Tibial nerve (tissue), 4 donors: ENCODE measurements at places on chromosomes 6 and 20. TPM values are rescaled to one million over a fixed set of nuclear protein-coding genes. Genes with fewer than 3 reads are reported as not detected.

- H3K27ac ChIP-seq = peak overlapping the region; percentile 72
- H3K36me3 ChIP-seq = no peaks in the 10 kb centered on the region
- no peaks in the 10 kb centered on the region for H3K27me3 ChIP-seq
- no peak for DNase-seq
- peak overlapping the region; percentile 24 for H3K4me3 ChIP-seq
- H3K4me1 ChIP-seq = peaks cover 61% of the 10 kb centered on the region
Observed at GRCh38 chr20:58173930-58174707, 54.3 kb downstream of the ANKRD60 start.

Gene SLC13A3
- total RNA-seq = 8.5 TPM

Gene RBCK1
- total RNA-seq = 119 TPM

Gene GGTLC1
- total RNA-seq = not detected

Gene PNPLA1
- total RNA-seq = 0.30 TPM

Gene OPN5
- not detected for total RNA-seq

DNA sequence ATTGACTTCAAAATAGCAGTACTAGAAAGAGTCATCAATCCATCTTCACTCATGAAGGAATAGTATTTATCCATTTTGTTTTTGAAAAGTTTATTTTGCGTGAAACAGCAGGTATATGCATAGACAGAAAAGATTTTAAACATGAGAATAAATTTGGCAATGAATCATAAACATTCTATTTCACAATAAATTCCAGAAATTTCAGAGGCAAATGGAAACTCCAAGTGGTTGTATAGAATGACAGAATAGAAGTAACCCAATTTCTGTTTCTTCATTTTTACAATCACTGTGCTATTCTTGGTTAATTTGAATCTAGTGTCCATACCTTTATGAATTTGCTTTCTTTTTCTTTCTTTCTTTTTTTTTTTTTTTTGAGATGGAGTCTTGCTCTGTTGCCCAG is 173.0 kb upstream of the ECI2 start:
- no peaks in the 10 kb centered on the region for H3K27me3 ChIP-seq
- DNase-seq = no peak
- H3K27ac ChIP-seq = no peak overlapping the region
- H3K4me1 ChIP-seq = no peaks in the 10 kb centered on the region
- H3K36me3 ChIP-seq = no peaks in the 10 kb centered on the region
- no peak overlapping the region for H3K4me3 ChIP-seq

GRCh38 chr20:13212750-13213149 is 8.3 kb upstream of the ISM1 start:
- H3K4me1 ChIP-seq = no peaks in the 10 kb centered on the region
- DNase-seq = no peak
- H3K4me3 ChIP-seq = no peak overlapping the region
- H3K27ac ChIP-seq = no peak overlapping the region
- H3K27me3 ChIP-seq = no peaks in the 10 kb centered on the region
- H3K36me3 ChIP-seq = no peaks in the 10 kb centered on the region

- H3K27ac ChIP-seq = no peak overlapping the region
- DNase-seq = no peak
- H3K4me1 ChIP-seq = no peaks in the 10 kb centered on the region
- H3K36me3 ChIP-seq = no peaks in the 10 kb centered on the region
- H3K4me3 ChIP-seq = no peak overlapping the region
Observed at GRCh38 chr6:97203343-97203742, 79.7 kb downstream of the MMS22L start.

GRCh38 chr6:19605624-19606023 is 231.5 kb upstream of the ID4 start:
- H3K4me1 ChIP-seq = no peaks in the 10 kb centered on the region
- no peaks in the 10 kb centered on the region for H3K27me3 ChIP-seq
- no peak overlapping the region for H3K4me3 ChIP-seq
- H3K27ac ChIP-seq = no peak overlapping the region
- no peak for DNase-seq

DNA sequence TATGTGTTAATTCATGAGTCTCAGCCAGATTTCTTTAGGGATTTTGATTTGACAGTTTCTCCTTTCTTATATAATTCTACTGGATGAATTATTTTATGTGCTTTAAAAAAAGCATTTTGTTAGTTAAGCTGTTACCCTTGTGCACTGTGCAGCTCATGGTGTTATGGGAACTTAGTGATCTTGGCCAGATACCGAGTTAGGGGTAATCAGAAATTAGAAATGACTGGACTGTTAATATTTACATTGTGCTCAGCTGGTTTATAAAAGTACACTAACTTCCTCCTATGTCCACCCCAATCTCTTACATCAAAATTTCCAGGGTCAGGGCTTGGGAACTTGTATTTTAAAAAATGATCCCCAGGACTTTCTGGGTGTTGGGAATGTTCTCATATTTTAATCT is 260.0 kb downstream of the ZFAND3 start:
- no peaks in the 10 kb centered on the region for H3K27me3 ChIP-seq
- no peak overlapping the region for H3K4me3 ChIP-seq
- H3K36me3 ChIP-seq = no peaks in the 10 kb centered on the region
- H3K27ac ChIP-seq = no peak overlapping the region

DNA sequence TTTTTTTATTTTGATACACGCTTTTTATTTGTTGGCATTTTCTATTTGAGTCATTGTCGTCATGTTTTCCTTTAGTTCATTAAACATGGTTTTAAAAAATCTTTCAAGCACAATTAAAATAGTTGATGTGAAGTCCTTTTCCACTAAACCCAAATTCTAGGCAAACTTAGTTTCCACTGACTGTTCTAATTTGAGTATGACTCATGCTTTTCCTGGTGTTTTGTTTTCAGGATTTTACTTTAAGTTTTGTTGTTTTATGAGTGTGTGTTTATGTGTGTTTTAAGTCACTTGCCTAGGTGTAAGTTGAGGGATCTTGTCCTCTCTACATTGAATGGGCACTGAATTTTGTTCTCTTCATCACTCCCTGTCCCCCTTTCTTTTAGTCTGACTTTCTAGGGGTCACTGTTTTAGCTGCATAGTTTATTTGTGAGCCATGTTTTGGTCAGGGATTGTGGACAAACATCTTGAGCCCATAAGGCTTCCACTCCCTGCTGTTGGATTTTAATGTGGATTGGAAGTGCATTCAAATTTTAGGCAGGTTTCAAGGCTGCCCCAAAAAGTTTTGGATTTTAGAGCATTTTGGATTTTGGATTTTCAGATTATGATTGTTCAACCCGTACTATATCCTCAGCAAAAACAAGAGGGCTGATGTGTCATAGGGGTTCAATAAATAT is 94.8 kb downstream of the CDYL start:
- no peaks in the 10 kb centered on the region for H3K36me3 ChIP-seq
- no peak overlapping the region for H3K4me3 ChIP-seq

DNA sequence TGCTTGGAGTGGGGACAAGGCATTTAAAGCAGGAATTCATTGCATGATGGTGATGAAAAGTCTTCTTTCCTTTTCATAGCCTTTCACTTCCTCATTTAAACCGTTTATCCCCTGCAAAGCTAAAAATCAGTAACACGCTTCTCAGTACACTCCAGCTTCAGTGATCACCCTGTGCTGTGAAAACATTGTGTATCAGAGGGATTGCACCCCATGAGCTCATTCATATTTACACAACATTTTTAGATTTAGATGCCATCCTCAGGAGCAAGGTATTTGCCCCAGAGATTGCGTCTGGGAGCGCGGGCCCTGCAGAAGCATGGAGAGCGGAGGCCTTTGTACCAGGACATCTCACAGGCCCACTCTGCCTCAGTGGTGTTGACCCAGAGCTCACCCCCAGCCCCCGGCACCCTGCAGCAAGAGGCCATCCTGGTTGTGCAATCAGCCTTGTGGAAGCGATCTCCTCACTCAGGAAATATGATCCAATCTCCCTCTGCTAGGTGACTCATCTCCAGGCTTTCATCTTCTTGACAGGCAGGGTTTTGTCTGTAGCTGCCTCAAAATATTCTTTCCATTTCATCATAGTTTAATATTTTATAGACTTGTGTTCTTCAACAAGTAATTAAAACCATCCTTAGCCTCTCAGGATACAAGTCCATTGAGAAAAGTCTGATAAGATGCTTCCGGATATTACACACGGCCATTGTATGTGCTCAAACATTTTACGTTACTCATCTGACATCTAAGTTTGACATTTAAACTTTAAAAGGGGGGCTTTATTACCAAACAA is 38.9 kb upstream of the THBS2 start:
- H3K4me3 ChIP-seq = no peak overlapping the region
- no peaks in the 10 kb centered on the region for H3K27me3 ChIP-seq
- no peaks in the 10 kb centered on the region for H3K36me3 ChIP-seq
- peak overlapping the region; percentile 81 for H3K27ac ChIP-seq

Gene CALHM6
- total RNA-seq = 0.60 TPM

Gene FILIP1
- 16.3 TPM for total RNA-seq

GRCh38 chr20:62898970-62899632 is 27.2 kb downstream of the DIDO1 start:
- DNase-seq = no peak
- no peaks in the 10 kb centered on the region for H3K4me1 ChIP-seq
- no peaks in the 10 kb centered on the region for H3K27me3 ChIP-seq

DNA sequence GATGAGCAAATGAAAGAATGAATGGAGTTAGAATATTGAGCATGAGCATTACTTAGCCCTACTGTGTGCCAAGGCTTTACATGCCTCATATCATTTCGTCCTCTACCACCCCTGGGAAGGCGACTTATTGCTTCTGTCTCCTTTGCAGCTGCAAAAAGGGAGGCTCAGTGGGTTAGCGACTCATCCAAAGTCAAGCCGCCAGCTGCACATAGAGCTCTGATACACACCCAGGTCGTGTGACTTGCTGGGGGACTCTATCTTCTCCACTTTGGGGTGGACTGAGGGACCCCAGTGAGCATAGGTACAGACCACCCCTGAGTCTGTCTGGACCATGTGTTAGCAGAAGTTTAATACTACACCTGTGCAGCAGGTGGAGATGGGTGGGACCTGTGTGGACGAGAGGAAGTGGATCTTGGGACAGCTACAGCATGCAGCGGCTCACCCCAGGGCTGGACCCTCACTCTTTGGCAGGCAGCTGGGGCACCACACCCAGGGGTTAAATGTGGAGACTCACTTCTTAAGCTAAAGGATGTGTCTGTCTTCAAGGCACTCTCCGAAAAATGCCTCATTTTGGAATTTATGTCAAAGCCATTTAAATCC is 36.2 kb upstream of the ANGPT4 start:
- no peaks in the 10 kb centered on the region for H3K27me3 ChIP-seq
- H3K4me3 ChIP-seq = no peak overlapping the region
- no peak overlapping the region for H3K27ac ChIP-seq
- no peaks in the 10 kb centered on the region for H3K36me3 ChIP-seq
- DNase-seq = no peak

Gene OPRL1
- 1.5 TPM for total RNA-seq

Gene DEFB118
- total RNA-seq = not detected

DNA sequence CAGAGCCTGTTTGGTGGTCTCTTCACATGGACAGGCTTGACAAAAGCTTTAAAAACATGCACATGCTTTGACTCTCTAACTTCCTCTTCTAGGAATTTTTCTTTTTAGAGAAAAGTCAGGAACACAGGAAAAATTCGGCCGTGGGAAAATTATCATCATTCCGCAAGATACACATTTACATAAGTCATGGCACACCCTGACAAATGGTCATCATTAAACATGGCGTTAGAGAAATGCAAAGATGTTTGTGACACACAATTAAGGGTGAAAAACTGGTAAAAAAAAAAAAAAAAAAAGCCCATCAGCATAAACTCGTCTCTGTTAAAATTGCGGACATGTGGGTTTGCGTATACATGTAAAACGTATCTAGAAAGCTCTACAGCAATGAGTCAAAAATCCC is 134.2 kb upstream of the AGPAT4 start:
- H3K4me1 ChIP-seq = no peaks in the 10 kb centered on the region
- H3K4me3 ChIP-seq = no peak overlapping the region
- no peaks in the 10 kb centered on the region for H3K27me3 ChIP-seq
- no peaks in the 10 kb centered on the region for H3K36me3 ChIP-seq
- DNase-seq = no peak

Gene CPXM1
- 2.0 TPM for total RNA-seq

DNA sequence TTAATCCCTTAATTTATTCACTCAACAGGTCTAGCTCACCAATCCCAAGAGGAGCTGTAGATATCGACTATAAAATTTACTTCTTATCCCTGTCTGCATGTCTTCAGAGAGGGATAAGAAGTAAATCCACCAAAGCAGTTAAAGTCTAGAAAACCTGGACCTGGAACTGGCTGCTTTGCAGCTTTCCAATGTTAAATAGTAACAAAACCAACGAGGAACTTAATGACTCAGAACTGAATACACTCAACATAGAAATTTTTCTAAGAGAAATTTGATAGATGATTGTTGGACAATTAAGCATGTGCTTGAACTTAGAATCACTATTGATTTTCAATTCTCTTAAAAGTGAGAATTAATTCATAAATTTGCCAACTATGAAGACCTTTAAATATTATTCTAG is 11.5 kb upstream of the TMEM244 start:
- no peaks in the 10 kb centered on the region for H3K4me1 ChIP-seq
- no peaks in the 10 kb centered on the region for H3K27me3 ChIP-seq
- no peaks in the 10 kb centered on the region for H3K36me3 ChIP-seq
- DNase-seq = no peak
- no peak overlapping the region for H3K27ac ChIP-seq
- H3K4me3 ChIP-seq = no peak overlapping the region
